GM10248 (cell line): ENCODE measurements at places on chromosomes 4 and X.

DNA sequence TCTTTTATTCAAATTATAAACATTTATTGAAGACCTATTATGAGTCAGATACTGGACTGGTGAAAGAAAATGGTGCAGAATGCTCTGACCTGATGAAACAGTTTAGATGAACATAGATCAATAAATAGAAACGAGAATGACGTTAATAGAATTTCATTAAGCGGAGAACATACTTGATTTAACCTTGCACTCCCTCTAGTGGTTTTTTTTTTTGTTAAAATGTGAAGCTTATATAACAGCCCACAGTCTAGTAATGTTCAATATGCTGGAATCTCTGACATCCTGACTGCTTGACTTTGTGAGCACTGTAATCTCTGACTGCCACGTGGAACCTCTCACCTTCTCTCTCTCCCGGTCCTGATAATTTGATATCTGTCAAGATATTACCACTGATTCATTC is 32.3 kb downstream of the HDAC8 start:
- no peak for DNase-seq

DNA sequence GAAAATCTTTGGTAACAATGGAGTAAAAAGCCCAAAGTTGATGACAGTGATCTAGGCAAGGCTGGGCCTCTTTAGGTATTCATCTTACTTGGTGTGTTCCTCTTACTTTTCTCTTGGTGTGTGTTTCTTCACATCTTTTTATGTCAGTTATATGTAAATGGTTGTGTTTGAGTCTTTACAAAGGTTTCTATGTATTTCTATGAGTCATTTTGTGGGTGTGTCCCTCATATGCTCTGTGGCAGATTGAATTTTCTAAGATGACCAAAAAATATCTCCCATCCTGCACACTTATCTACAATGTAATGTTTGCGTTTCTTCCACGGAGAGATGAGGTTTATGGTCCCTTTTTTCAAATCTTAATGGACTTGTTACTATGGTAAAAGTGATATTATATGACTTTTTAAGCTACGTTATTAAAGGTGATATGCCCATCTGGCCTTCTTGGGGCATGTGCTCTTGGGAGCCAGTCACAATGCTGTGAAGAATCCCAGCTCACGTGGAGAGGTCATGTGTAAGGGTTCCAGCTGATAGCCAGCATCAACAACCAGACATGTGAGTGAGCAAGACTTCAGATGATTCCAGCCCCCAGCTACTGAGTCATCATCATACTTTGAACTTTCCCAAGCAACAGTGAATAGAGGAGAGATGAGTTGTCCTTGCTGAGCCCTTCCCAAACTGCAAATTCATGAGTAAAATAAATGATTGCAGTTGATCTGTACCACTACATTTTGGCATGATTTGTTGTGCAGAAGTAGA is 126.9 kb downstream of the CBLL2 start:
- no peak for DNase-seq

- DNase-seq, result no peak
These were observed 22.7 kb downstream of the SMPX start for GRCh38 chrX:21735038-21735767.

- no peak for DNase-seq
These were observed 52.5 kb downstream of the POF1B start for GRCh38 chrX:85327060-85327333.

GRCh38 chr4:139732991-139733570 is 67.5 kb downstream of the MGST2 start:
- DNase-seq, result no peak

- DNase-seq, result no peak
These were observed 446.9 kb downstream of the GRXCR1 start for GRCh38 chr4:43339435-43339834.

GRCh38 chrX:56788717-56789122 is 59.7 kb downstream of the NBDY start:
- DNase-seq, result no peak

- DNase-seq, result no peak
These were observed 46.0 kb downstream of the FNIP2 start for GRCh38 chr4:158814636-158815330.

DNA sequence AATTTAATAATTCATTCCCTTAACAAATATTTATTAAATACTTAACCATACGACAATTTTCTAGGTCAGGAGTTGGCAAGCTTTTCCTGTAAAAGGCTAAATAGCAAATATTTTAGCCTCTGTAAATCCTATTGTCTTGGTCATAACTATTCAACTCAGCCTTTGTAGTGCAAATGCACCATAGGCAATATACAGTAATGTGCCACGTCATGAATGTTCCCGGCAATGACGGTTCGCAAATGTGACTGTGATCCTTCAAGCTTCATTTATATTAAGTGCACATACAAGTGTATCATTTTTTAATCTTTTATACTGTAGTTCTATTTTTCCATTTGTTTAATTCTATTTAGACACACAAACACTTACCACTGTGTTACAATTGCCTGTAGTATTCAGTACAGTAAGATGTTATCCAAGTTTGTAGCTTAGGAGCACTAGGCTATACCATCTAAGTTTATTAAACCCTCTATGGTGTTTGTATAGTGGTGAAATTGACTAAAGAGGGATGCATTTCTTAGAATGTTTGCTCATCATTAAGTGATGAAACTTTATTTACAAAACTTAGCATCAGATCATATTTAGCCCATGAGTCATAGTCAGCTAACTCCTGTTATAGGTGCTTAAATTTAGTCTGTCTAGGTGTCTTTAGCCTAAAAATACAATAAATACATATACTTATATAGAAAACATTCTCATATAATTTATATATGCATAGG is 553.6 kb downstream of the STPG2 start:
- DNase-seq, result no peak
